ENCODE measurements at places on chromosomes 11 and 22.

GRCh38 chr22:37676736-37677492 is 1.5 kb downstream of the LGALS1 start:
- DNase-seq, result peak; percentile 40

- no peak for DNase-seq
Observed at GRCh38 chr11:78605296-78605695, 30.6 kb upstream of the NARS2 start.

DNA sequence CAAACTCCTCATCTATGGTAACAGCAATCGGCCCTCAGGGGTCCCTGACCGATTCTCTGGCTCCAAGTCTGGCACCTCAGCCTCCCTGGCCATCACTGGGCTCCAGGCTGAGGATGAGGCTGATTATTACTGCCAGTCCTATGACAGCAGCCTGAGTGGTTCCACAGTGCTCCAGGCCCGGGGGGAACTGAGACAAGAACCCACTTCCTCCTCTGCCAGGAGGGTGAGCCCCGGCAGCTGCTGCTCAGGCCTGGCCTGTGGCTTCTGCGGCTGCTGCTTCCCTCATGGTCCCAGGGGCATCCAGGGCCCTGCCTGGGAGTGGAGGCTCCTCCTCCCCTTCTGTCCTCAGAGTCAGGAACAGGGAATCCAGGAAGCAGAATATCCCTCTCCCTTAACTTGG is 98.4 kb downstream of the ZNF280B start:
- no peak for DNase-seq

DNA sequence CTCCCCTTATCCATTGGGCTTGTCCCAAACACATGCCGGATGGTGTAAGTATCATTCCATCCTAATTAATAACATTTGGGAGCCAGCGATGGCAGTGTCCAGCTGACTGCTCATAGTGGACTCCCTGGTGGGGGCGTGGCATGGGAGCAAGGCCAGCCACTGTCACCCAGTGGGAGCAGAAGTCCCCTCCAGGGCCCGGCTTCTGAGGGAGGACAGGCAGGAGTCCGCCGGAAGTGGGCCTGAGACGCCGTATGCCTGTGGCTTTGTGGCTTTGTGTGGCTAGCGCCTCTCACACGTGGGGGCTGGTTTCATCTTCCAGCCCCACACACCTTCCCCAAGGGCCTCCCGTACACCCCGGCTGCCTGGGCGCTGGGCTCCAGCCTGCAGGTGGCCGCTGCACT is 124.5 kb downstream of the KCNQ1 start:
- no peak for DNase-seq

GRCh38 chr22:50146439-50147238 is 23.9 kb upstream of the PANX2 start:
- peak; percentile 33 for DNase-seq

- no peak for DNase-seq
Observed at GRCh38 chr11:13928566-13929251, 33.8 kb upstream of the SPON1 start.

DNA sequence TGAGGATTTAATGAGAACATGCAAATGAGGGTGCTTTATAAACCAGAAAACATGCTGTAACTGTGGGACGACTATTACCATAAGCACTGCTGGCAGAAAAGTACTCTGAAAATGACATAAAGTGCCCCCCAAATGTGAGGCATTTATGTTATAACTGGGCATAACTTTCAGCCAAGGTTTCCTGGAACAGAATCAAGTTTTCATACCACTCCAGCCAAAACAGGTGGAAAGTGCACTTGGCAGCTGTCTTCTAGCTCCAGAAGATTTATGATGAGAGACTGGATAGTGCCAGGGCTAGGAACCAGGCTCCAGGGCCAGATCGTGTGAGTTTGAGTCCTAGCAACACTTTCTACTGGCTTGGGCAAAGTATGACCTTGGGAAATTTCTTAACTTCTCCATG is 339.2 kb downstream of the TENM4 start:
- no peak for DNase-seq

DNA sequence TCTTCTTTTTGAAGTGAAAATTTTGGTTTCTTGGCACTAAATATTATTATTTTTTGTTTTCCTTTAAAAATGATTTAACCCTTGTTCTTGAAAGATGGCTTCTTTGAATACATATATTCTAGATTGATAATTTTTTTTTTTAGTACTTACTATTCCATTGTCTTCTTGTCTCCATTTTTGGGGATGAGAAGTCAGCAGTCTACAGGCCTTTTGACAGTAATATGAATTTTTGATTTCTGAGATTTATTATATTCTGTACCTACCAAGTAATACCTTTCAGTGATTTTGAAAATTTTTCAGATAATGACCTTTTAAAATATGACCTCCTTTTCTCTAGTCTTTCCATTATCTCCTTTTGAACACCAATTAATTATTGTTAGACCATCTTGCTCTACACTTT is 294.1 kb upstream of the LARGE1 start:
- no peak for DNase-seq

GRCh38 chr11:112292785-112293407 is 32.2 kb upstream of the PLET1 start:
- no peak for DNase-seq

DNA sequence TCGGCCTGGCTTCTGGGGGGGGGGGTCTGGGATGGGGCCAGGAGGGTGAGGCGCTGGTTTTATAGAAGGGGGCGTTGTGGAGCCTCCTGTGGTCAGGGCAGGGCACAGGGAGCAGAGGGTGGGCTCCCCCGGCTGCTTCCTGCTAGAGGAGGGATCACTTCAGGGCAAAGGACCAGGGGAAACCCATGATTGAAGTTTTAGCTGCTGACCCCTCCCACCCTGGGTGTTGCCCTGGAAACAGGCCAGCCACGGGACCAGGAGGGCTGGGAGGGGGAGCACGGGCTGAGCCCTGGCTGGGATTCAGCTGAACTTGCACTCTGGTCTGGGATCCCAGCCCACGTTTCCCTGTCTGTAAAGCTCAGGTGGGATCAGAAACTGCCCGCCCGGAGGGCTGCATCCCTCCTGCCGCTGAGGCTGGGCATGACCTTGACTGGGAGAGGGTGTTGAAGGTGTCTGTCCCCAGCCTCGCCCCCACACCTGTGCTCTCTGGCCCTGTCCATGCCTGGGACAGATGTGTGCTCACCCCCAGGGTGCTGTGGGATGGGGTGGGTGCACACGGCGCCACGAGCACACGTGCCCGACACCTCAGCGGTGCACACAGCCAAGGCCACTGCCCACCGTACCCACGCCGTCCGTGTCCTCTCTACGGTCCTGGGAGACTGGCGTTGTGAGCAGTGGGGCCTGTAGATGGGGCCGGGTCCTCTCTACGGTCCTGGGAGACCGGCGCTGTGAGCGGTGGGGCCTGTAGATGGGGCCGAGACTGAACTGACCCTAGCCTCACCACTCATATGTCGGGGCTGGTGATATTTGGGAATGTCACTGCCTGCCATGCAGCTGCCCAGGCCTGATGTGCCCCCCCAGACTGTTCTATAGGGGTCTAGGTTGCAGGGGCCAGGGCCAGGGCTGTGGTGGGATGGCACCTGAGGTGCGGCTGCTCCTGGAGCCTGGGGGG is 2.3 kb downstream of the TSPAN4 start:
- no peak for DNase-seq

All from nucleus accumbens (tissue), 56 donors.